ENCODE measurements at places on chromosomes 13 and 19.

GRCh38 chr13:99909836-99910619, 61.5 kb downstream of the ZIC5 start:
- no peak for DNase-seq

- DNase-seq = no peak
These were observed 1190.3 kb downstream of the EFNB2 start for GRCh38 chr13:105345131-105345530.

DNA sequence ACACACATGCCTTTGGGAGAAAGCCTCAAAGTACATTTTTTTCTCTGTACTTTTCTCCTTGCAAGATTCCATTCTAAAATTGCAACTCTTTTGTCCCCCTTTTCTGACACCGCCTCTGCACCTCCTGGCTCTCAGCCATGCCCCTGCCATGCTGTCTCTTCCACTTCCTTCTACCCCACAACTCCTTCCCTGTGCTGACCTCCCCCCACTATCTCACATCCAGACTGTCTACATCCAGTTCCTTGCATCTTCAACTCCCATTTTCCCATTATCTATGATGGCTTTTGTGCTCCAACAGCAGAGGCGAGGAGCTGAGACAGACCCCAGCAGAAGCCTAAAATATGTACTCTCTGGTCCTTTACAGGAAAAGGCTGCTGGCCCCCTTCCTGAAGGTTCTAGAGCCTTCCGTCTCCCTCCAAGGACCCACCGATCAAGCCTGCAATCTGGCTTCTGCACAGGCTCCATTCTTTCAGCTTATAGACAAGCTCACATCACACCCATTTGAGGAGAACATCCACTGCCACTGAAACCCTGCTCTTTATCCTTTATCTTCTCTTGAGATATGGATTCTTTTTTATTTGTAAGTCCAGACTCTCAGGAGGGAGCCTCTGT, 50.2 kb downstream of the RFX2 start:
- DNase-seq = no peak

GRCh38 chr13:99018418-99019180, 40.7 kb upstream of the DOCK9 start:
- DNase-seq = no peak

- DNase-seq = no peak
These were observed 6.8 kb downstream of the LILRA1 start for GRCh38 chr19:54600212-54600611.

- DNase-seq = no peak
These were observed 31.7 kb downstream of the ARHGAP35 start for GRCh38 chr19:46892252-46893179.

DNA sequence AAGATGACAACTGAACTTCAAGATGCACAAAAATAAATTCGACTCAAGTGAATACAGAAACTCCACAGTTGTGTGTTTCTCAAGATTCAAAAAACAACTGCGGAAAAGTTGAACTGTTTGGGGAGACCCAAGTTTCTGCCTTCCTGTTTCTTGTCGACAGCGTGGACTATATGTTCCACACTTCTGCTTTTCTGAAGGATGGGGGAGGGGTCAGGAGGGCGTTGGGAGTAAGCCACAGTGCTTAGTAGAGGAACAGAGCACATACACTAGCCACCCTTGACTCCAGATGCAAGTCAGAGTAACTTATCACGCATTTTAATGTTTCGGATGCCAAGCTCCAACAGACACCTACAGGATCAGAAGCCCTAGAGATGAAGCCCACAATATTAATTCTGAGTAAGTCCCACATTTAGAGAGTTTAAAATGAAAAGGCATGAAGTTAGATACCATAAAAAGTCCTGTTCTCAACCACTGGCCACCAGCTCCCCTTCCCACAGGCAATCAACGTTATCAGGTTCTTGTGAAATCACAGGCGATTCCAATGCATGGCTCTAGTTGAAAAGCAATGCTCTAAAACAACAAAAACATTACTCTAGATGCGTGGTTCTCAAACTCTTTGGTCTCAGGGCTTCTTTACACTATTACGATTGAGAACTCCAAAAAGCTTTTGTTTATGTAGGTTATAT, 4.2 kb downstream of the TUBGCP3 start:
- no peak for DNase-seq

GRCh38 chr19:45765702-45766295, 3.3 kb downstream of the SIX5 start:
- no peak for DNase-seq

GRCh38 chr13:25064396-25064795, 31.5 kb upstream of the PABPC3 start:
- no peak for DNase-seq

GRCh38 chr13:73250061-73250460, 191.3 kb downstream of the KLF5 start:
- no peak for DNase-seq

- no peak for DNase-seq
These were observed 104.3 kb downstream of the KCNRG start for GRCh38 chr13:50119591-50119990.

All from amygdala (tissue), 56 donors.